ENCODE measurements at places on chromosomes 12 and 14. TPM values are rescaled to one million over a fixed set of nuclear protein-coding genes. Genes with fewer than 3 reads are reported as not detected.

DNA sequence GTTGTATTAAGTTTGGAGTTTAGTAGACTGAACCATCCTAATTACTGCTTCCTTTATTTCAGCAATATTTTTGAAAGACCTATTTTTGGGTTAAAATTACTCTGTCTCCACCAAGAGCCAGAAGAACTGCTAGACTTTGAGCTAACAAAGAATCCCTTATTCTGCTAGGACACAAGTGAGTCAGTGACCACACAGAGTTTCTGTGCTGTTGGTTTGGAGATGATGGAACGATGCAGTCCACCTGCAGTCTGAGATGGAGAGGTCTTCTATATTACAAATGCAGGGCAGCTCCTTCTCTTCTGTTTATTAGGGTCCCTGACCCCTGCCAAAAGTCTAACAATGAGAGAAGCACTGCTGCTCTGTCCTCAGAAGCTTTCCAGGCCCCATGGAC is 6.7 kb upstream of the STXBP6 start:
- H3K27ac ChIP-seq = no peak overlapping the region
- H3K36me3 ChIP-seq = no peaks in the 10 kb centered on the region
- peaks cover 6% of the 10 kb centered on the region for H3K4me1 ChIP-seq
- H3K4me3 ChIP-seq = no peak overlapping the region

ADAM20 gene
- total RNA-seq = 0.23 TPM

DNA sequence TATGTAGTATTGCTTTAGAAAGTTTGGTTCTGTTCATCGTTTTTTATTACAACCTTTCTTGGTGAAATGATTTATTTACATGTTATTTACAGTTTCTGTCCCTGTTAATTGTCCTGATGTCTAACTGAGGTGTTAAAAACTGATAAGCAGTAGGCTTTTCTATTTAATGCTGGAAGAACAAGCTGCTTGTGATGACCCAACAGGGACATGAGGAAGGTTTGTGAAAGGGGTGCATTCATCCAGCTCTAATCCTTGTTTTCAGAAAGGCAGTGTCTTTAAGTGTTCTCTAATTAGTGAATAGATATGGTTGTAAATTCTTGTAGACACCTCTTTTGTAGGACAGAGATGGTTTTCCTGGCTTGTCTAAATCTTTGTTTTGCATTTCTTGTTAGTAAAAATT is 191.4 kb downstream of the FOXA1 start:
- H3K27ac ChIP-seq = no peak overlapping the region
- H3K4me1 ChIP-seq = peaks cover 17% of the 10 kb centered on the region
- H3K4me3 ChIP-seq = no peak overlapping the region
- no peak for DNase-seq
- peaks cover 5% of the 10 kb centered on the region for H3K36me3 ChIP-seq

DNA sequence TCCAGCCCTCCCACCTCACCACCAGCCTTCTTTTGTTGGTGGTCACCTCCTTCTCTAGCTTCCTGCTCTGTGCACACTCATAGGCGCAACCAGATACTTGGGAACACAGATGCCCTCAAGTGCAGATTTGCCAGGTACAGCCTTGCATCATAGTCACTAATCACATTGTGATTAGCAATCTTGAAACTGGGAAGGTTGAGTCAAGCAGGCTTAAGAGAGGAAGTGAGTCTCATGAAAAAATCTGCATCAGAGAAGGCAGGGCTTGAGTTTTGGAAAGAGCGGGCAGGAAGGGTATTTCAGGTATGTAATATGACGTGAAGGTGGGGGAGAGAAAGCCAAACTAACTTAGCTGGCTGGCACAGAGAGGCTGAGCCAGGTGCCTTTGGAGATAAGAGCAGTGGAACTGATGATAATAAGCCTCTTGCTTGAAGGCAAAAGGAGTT is 2.7 kb upstream of the RABGGTA start:
- peaks cover 18% of the 10 kb centered on the region for H3K4me1 ChIP-seq
- peak overlapping the region; percentile 69 for H3K4me3 ChIP-seq
- H3K27ac ChIP-seq = no peak overlapping the region

MYRFL gene
- total RNA-seq = 0.42 TPM

GRCh38 chr12:42450248-42450647 is 124.3 kb downstream of the PPHLN1 start:
- H3K4me3 ChIP-seq = no peak overlapping the region
- peaks cover 35% of the 10 kb centered on the region for H3K36me3 ChIP-seq
- H3K4me1 ChIP-seq = peaks cover 27% of the 10 kb centered on the region
- no peak for DNase-seq
- peak overlapping the region; percentile 57 for H3K27ac ChIP-seq

KCNJ8 gene
- total RNA-seq = 4.6 TPM

CCDC60 gene
- total RNA-seq = 0.75 TPM

PPM1H gene
- total RNA-seq = 3.7 TPM

DNA sequence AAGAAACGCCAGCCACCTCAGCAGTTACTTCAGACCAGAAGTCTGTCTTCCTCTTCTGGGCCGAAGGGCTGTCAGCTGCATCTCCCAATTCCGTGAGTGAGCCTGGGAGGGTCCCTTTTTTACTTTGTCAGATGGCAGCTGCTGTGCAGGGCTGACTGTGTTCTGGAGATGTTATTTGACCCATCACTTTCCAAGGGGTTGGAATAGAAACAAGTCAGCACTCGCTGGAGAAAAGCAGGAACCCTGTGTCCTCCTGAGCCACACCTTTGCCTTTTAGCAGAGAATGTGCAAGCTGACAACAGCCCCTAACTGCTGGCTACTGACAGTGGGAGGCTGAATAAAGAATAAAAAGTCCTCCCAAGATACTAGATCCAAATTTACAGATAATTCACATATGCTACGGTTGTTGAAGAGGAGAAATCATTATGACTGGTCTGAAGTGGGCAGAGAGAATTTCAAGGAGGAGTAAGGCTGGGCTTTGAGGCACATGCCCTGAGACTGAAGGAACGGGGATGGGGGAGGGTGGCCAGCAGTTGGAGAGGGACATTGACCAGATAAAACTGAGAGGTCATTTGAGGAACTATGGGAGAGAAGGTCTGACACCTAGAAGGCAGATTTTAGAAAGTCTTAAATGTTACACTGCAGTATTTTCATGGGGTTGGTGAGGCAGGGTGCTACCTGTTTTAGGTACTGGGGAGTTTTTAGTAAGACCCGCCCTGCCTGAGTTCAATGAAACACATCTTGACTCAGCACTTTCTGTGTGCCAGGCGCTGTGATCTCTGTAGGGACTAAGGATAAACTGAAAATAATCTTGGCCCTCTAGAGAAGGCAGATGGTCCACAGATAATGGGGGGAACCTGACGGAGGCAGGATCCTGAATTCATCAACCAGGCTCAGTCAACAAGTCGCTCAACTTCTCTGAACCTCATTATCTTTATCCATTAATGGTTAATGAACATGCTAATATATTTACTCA is 27.4 kb downstream of the FAM234B start:
- peaks cover 26% of the 10 kb centered on the region for H3K36me3 ChIP-seq
- no peak for DNase-seq
- no peak overlapping the region for H3K27ac ChIP-seq
- no peak overlapping the region for H3K4me3 ChIP-seq
- H3K27me3 ChIP-seq = no peaks in the 10 kb centered on the region

IL26 gene
- not detected for total RNA-seq

YY1 gene
- total RNA-seq = 79.9 TPM

- DNase-seq = no peak
- H3K27me3 ChIP-seq = no peaks in the 10 kb centered on the region
Measured at GRCh38 chr12:78559886-78560285, 304.7 kb upstream of the SYT1 start.

DNA sequence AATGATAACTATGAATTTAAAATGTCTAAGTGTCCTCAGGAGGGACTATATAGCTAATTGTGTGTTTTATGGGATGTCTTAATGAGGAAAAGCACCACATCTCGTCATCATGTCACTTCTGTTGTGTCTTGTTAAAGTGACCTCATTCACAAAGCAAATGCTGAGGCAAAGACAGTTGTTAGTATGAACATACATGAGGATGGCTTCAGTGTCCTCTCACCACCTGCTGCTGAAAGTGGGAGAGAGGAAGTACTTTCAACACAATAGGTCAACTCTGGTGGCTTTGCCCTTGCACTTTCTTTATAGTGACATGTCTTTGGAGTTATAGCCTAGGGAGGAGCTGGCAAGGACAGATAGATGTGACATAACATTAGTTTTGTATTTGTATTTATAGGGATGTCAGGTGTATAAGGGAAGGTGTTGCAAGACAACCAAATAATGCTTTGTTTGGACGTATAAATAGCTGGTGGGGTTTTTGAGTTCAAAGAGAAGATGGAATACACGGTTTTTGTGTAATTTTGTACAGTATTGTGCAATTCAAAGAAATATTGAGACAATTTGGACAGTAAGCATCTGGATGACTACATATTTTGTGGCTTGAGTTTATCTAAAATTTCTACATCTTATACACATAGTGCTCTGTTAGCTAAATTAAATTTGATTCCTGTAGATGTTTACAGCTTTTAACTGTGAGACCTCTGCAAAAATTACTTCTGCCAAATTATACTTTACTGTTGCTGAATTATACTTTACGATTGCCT is 131.7 kb upstream of the ATP2B1 start:
- no peak overlapping the region for H3K4me3 ChIP-seq
- no peaks in the 10 kb centered on the region for H3K4me1 ChIP-seq
- DNase-seq = no peak
- no peak overlapping the region for H3K27ac ChIP-seq

SLC6A15 gene
- total RNA-seq = 2.8 TPM

GRCh38 chr12:72053604-72054003 is 115.0 kb downstream of the TPH2 start:
- no peak overlapping the region for H3K27ac ChIP-seq
- no peak overlapping the region for H3K4me3 ChIP-seq
- H3K36me3 ChIP-seq = no peaks in the 10 kb centered on the region
- no peak for DNase-seq

DNA sequence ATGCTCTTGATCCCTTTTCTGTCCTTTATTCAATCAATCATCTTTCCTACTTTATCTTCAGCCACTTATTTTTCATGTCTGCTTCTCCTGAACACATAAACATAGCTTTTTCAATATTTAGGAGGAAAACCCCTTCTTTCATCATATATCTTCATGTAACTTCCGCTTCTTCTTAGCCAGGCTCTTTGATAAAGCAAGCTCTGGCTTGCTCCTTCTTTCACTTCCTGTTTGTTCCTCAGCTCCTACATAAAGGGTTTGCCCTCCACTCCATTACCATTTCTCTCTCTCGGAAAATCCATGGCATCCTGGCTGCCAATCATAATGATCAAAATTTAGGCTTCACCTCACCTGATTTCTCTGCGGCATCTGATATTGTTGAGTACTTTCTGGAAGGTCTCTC is 33.7 kb upstream of the HELB start:
- no peak overlapping the region for H3K4me3 ChIP-seq
- H3K27me3 ChIP-seq = peaks cover 3% of the 10 kb centered on the region
- DNase-seq = no peak
- H3K4me1 ChIP-seq = no peaks in the 10 kb centered on the region
- H3K27ac ChIP-seq = no peak overlapping the region

IPO4 gene
- total RNA-seq = 88.3 TPM

DNA sequence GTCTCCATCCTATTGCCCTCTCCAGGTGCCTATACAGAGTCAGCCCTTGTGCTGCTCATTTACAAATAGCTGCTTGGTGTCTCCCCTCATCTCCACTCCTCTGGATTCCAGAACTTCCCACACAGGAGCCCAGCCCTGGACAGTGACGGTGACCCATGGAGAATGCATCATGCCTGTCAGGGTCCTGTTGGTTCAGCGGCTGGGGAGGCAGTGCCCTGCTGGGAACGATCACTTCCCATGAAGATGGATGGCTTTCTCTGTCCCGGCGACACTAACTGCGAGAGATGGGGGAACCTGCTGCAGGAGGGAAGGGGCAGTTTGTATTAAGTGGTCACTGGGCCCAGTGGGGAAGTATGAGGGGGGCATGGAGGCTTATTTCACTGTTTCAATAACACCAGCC is 395.0 kb upstream of the TBX3 start:
- H3K4me3 ChIP-seq = no peak overlapping the region
- no peak overlapping the region for H3K27ac ChIP-seq
- peaks cover 9% of the 10 kb centered on the region for H3K27me3 ChIP-seq
- H3K36me3 ChIP-seq = no peaks in the 10 kb centered on the region
- H3K4me1 ChIP-seq = no peaks in the 10 kb centered on the region

MMP14 gene
- 63.2 TPM for total RNA-seq

DNA sequence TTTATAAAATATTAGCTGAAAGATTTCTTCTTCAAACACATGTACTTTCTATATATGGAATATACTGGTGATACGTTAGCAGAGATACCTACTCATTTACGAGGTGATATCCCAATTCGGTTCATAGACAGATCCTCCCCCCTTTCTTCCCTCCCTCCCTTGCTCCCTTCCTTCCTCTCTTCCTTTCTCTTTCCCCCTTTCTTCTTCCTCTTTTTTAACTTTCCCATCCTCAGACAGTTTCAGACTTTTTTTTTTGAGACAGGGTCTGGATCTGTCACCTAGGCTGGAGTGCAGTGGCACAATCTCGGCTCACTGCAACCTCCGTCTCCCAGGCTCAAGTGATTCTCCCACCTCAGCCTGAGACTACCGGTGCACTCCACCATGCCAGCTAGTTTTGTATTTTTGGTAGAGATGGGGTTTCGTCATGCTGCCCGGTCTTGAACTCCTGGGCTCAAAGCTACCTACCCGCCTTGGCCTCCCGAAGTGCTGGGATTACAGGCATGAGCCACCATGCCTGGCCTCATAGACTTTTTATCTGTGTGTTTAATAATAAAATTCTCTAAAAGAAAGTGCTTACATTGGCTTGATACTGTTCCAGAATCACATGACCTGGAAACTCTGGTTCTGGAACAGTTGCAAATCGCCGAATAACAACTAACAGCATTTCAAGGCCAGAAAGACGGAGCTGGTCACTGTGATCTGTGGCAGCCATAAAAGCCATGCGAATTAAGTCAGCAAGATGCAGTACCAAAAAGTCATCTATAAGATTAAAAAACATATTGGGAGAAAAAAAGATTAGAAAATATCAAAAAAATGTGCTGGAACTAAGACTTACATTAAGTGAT is 99.2 kb downstream of the HEATR5A start:
- H3K36me3 ChIP-seq = no peaks in the 10 kb centered on the region
- no peak overlapping the region for H3K4me3 ChIP-seq
- DNase-seq = no peak
- no peaks in the 10 kb centered on the region for H3K4me1 ChIP-seq
- no peaks in the 10 kb centered on the region for H3K27me3 ChIP-seq

CCDC197 gene
- total RNA-seq = not detected

PLCZ1 gene
- total RNA-seq = not detected

EIF2B1 gene
- 57.8 TPM for total RNA-seq

- H3K27ac ChIP-seq = no peak overlapping the region
- H3K36me3 ChIP-seq = no peaks in the 10 kb centered on the region
- H3K27me3 ChIP-seq = no peaks in the 10 kb centered on the region
- DNase-seq = no peak
- no peak overlapping the region for H3K4me3 ChIP-seq
Measured at GRCh38 chr12:28108599-28108998, 81.7 kb upstream of the CCDC91 start.

DNA sequence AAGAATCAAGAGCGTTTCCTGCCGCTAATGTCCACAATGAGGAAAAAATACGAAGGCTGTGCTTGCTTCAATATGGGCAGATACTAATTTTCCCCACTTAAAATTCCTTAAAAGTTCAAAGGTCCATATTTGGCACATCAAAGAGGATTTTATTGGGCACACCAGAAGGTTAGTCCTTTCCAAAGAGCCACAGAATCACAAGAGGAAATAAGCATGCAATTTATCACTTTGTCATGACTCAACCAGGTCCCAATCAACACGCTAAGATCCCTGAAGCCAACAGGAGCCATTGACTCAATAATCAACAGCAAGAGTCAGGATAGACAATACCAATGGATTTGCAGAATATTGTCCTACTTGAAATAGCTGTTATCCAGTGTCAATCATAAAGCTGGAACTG is 80.6 kb downstream of the MAP1LC3B2 start:
- H3K4me3 ChIP-seq = no peak overlapping the region
- H3K27me3 ChIP-seq = no peaks in the 10 kb centered on the region
- no peak overlapping the region for H3K27ac ChIP-seq
- H3K4me1 ChIP-seq = no peaks in the 10 kb centered on the region
- no peak for DNase-seq
- no peaks in the 10 kb centered on the region for H3K36me3 ChIP-seq

Measured in neural crest cell (in vitro differentiated cells).